ENCODE measurements at places on chromosomes 12 and 14. TPM values are rescaled to one million over a fixed set of nuclear protein-coding genes. Genes with fewer than 3 reads are reported as not detected.

PRH1 gene
- total RNA-seq: 3.0 TPM

LRFN5 gene
- not detected for total RNA-seq

PTPRO gene
- 0.10 TPM for total RNA-seq

RTL1 gene
- total RNA-seq: not detected

KRT75 gene
- total RNA-seq: not detected

PRB2 gene
- total RNA-seq: not detected

SLC5A8 gene
- total RNA-seq: not detected

SLCO1A2 gene
- not detected for total RNA-seq

MAP3K12 gene
- 6.9 TPM for total RNA-seq

TAS2R8 gene
- total RNA-seq: not detected

L2HGDH gene
- total RNA-seq: 5.2 TPM

TMEM121 gene
- total RNA-seq: 0.93 TPM

PPM1H gene
- total RNA-seq: 1.5 TPM

AMDHD1 gene
- not detected for total RNA-seq

KCNK10 gene
- total RNA-seq: not detected

IAPP gene
- not detected for total RNA-seq

OLR1 gene
- not detected for total RNA-seq

PRR4 gene
- 0.20 TPM for total RNA-seq

Measured in mammary microvascular endothelial cell (primary cell).